ENCODE measurements at places on chromosomes 6 and 20. TPM values are rescaled to one million over a fixed set of nuclear protein-coding genes. Genes with fewer than 3 reads are reported as not detected.

- no peak for DNase-seq
Measured at GRCh38 chr20:48202334-48203113, 417.2 kb upstream of the SULF2 start.

- no peak for DNase-seq
Measured at GRCh38 chr6:13045676-13046075, 282.7 kb downstream of the TBC1D7 start.

GRCh38 chr6:51387907-51388306 is 569.2 kb downstream of the TFAP2B start:
- no peak for DNase-seq

DNA sequence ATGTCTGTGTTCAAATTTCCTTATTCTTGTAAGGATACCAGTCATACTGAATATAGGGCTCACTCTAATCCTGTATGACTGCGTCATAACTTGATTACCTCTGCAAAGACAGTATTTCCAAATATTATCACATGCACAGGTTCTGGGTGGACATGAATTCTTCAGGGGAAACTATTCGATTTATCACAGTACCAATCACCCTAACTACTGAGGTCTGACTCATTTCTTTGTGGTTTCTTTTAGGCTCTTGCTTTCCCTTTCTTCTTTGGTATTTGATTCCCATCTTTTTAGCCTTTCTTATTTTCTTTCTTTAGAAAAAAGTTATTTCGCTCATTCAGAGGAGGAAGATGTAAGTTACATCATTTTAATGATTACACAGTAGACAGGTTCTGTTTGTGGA is 40.3 kb upstream of the TBX18 start:
- DNase-seq, result no peak

DNA sequence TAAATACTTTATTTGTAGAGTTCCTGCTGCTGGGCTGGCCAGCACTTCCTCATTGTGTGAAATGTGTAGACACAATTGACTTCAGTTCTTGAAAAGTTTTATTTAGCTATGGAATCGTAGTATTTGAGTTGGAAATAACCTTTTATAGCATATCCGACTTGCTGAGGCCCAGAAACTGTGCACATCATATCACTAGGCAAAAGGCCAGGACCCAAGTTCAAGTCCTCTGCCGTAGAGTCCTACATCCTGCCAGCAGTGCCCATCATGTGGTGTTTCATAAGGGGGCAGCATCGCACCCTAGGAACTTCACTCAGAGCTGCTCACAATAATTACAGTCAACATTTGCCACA is 207.7 kb upstream of the SNX9 start:
- no peak for DNase-seq

The SAMD3 gene
- 15.6 TPM for total RNA-seq

The CCDC170 gene
- total RNA-seq, result 0.47 TPM
